ENCODE measurements at places on chromosomes 5 and 9.
A peak's percentile ranks its signal among the peaks of the same experiment; 100 is the strongest.

- DNase-seq: no peak
Measured at GRCh38 chr5:10537624-10538023, 26.2 kb upstream of the ANKRD33B start.

- no peak for DNase-seq
Measured at GRCh38 chr9:136756134-136756438, 2.0 kb downstream of the LCN8 start.

DNA sequence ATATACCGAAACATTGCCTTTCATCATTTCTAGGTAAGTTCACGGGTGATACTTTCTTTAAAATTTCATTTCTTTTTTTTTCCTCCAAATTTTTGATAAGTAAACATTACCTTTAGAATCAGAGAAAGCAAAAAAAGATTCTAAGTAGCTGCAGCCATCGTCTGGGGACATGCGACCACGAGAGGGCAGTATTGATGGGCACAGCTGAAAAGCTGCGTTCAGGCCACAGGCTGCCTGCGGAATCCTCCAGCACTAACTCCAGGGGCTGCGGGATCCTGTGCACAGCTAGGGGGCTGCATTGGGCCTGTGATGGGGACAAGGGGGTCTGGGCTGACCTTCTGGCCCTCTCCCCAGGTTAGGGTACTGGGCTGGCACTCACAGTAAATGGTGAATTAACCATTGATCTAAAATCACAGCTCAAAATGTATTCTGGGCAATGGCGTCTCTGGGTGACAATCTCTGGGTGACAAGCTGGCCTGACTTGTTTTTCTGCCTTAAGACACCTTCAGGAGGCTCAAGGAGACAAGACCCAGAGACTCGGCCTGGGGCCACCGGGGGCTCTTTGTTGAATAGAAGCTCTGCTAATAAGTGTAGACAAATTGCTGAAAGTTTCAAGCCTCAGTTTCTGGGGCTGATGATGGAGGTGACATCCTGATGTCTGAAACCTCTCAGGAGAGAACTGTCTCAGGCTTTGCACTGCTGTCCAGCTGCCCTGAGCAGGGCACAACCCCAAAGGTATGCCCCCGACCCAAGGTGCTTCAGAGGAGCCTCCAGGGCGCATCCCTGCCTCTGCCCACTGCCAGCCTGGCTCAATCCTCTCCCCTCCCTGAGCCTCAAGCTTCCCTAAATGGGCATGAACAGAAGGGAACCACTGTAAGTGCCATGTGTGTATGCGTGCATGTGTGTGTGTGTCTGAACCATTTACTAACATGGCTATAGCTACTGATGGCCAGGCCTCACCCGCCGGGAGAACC lies 44.3 kb upstream of the SARDH start:
- DNase-seq: peak; percentile 58

DNA sequence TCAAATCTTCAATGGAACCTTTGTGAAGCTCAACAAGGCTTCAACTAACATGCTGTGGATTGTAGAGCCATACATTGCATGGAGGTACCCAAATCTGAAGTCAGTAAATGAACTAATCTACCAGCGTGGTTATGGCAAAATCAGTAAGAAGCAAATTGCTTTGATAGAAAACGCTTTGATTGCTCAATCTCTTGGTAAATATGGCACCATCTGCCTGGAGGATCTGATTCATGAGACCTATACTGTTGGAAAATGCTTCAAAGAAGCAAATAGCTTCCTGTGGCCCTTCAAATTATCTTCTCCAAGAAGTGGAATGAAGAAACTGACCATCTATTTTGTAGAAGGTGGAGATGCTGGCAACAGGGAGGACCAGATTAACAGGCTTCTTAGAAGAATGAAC lies 54.7 kb upstream of the TTC39B start:
- DNase-seq: no peak

DNA sequence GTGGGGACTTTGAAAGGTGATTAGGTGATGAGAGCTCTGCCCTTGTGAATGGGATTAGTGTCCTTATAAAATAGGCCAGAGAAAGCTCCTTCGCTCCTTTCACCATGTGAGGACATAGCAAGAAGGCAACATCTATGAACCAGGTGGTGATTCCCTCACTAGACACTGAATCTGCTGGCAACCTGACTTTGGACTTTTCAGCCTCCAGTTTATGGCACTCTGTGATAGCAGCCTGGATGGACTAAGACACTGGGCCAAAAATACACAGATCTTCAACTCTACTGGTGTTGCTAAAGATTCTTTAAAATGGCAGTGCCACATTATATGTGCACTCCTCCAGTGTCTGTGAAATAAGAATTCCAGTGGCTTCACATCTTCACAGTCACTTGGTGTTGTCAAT lies 41.2 kb upstream of the COL15A1 start:
- no peak for DNase-seq

DNA sequence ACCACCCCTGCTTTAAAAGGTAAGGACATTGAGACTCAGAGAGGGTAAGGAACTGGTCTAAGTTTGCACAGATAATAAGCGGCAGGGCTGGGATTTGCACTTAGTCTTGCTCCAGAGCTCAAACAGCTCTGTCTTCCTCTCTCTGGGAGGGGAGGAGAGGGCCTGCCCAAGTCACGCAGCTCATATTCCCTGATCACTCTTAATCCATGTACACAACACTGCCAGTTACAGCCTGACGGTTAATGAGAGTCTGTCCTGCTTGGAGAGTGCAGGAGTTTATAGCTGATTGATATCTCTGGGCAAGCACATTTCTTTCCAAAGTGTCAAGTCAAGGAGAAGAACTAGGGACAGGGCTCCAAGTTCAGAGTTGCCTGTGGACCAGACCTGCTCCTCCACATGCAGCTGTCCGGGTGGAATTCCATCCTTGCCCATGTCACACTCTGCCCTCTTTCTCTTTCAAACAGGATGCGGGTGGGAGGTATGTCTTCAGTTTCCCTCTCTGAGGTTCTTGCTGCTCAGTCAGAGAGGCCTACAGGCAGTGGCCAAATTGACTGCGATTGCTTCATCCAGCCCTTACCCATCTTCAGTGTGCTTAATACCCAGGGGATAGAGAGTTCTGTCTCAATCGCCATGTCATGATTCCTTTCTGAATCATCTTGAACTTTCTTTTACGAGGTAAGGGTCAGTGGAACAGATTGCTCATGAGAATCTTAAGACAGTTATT lies 54.5 kb downstream of the GALNT12 start:
- no peak for DNase-seq

- DNase-seq: no peak
Measured at GRCh38 chr5:78526049-78526525, 122.5 kb downstream of the LHFPL2 start.

- DNase-seq: no peak
Measured at GRCh38 chr5:77795846-77796245, 19.7 kb upstream of the TBCA start.

DNA sequence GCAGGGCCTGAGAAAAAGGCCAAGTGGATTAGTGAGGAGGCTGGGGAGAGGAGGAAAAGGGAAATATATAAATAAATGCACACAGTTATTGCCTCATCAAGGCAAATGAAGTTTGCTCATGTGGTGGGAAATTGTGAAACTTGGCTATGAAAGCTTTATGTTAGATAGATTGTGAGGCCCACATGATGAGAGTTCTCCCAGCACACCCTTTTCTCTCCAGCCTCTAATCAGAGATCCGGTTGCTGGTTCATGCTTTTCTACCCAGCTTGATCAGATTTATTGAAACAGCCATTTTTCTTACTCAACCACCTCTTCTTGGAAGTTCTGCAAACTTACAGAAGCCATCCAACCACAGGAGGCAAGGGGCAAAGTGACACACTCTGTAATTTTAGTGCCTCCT lies 125.8 kb upstream of the KLF4 start:
- no peak for DNase-seq

DNA sequence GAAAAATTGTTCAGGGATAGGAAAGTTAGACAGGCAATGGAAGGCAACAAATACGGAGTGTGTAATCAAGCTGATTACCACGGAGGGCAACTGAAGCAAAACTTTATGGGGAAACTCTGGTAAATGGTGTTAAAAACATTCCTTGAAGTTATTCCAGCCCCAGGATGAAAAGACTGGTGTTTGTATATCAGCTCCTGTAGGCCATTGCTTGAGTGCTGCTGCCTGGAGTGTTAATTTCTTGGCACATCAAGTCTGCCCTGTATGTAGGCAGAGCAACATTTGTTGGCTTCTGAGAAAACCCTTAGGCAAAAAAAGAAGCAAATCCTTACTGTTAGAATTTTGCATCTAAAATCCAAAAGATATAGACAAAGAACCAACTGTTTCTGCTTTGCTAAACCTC lies 686.5 kb upstream of the ACO1 start:
- DNase-seq: no peak

GRCh38 chr5:8478326-8478725 lies 609.4 kb downstream of the MTRR start:
- DNase-seq: no peak

GRCh38 chr9:127706836-127707241 lies at the start of gene CFAP157:
Gene CFAP157, plus strand, starts transcription at chr9:127706988. Its CDS starts 44 bp downstream, at chr9:127707032.
- DNase-seq: no peak

DNA sequence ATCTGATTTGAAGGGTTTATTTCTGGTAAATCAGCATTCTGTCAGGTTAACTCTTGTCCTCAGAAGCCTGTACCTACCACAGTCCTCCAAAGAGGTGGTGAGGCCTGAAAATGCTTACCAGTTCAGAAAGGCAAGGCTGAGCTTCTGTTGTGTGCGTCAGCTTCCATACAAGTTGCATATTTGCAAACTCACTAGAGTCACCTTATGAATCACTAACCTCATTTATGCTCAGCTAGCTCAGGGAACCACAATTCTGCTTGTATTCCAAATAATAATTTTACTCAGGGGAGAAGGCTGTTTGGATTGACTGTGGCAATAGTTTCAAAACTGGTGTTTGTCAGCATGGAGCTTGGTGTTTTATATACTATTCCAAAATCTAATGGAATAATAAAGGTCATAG lies 355.1 kb upstream of the RFX3 start:
- DNase-seq: no peak

DNA sequence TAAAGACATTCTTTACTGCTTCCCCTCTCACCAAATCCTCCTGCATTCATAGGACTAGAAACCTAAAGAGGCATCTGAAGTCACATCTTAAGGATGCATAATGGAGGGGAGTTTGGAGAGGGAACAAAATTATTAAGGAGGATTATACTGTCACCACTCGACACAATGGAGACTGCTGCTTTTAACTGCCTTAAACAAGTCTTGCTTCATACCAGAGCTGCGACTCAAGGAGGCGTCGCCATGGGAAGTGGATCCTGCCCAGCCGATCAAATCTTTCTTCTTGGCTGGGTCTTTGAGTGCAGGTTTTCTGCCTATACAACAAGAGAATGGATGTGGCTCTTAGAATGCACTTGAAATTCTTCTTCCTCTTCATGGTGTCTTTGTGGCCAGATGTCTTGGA lies 66.7 kb upstream of the FOXE1 start:
- DNase-seq: no peak

- no peak for DNase-seq
Measured at GRCh38 chr5:136062366-136063274, 33.8 kb downstream of the TGFBI start.

GRCh38 chr9:1446671-1447070 lies 396.5 kb downstream of the DMRT2 start:
- DNase-seq: no peak

DNA sequence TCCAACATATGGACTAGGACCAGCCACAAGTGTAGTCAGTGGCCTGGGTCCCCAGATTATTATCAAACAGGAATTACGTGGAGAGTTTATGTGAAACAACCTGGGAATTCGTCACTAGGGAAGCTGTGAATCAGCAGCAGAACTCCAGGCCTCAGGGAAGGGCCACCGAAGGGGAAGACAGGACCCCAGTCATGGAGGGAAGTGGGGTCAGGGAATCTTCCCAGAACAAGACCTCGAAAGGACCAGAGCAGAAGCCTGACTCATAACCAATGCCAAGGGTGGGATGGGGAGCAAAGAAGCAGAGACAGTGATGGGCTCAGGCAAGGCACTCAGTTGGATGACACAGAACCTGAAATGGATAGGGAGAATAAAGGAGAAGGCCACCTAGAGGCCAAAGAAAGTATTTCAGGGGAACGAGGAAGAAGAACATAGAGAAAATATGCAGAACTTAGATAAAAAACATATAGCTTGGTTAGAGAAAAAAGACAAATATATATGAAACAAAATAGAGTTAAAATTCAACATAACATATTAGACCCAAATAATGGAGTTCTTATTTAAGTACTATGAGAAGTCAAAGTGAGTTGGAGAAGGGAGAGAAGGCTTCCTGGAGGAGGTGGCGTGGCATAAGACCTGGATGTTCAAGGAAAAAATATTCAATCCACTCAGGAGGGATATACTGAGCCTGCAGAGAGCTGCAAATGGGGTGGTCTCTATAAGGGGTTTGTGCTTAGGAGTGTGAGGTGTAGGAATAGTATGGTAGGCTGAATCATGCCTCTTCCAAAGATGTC lies 66.7 kb upstream of the CAST start:
- DNase-seq: no peak

DNA sequence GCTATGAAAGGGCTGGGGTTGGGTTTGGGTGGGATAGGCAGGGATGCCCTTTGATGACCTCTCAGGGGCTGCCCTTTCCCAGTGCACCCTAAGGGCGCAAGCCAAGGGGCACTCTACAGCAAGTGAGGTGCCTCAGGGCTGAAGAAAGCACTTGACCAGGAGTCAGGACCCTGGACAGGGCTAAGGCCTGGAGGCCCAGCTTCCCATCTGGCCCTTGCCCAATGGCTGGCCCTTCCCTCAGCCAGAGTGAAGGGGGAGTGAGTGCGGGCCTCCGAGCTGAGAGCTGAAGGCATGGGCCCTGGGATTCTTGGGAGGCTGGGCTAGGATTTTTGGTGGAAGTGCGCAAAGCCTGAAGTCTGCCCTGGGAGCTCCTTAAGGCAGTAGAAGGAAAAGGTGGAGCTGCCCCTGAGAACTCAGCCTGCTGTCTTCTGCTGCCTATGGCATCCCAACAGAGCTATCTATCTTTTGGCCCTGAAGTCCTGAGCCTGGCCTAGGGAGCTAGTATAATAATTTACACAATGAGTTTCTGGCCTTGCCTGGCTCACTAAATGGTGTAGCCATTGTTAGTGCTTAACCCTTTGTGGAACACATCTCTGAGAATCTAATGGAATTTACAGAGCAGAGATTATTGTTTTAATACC lies 16.4 kb downstream of the JADE2 start:
- DNase-seq: no peak

GRCh38 chr9:127589955-127590370 lies 22.1 kb upstream of the STXBP1 start:
- no peak for DNase-seq

DNA sequence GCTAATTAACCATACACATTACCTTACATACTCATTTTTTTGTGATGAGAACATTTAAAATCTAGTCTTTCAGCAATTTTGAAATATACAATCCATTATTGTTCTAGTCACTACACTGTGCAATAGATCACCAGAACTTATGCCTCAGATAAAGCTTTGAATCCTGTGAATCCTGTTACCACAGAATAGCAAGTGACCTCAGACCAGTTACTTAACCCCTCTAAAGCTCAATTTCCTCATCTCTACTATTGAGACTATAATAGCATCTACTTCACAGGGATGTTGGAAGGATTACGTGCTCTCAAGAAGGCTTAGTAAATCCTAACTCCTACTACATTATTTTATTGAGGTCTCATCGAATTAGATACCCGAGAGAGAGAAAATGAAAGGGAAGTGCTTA lies 60.2 kb upstream of the PIP5K1B start:
- DNase-seq: no peak

GRCh38 chr5:159917994-159918393 lies 1.7 kb downstream of the ADRA1B start:
- no peak for DNase-seq

All from activated T-cell treated with anti-CD3 and anti-CD28 coated beads for 4 hours (primary cell).